ENCODE measurements at places on chromosomes 7 and 10. TPM values are rescaled to one million over a fixed set of nuclear protein-coding genes. Genes with fewer than 3 reads are reported as not detected.

DNA sequence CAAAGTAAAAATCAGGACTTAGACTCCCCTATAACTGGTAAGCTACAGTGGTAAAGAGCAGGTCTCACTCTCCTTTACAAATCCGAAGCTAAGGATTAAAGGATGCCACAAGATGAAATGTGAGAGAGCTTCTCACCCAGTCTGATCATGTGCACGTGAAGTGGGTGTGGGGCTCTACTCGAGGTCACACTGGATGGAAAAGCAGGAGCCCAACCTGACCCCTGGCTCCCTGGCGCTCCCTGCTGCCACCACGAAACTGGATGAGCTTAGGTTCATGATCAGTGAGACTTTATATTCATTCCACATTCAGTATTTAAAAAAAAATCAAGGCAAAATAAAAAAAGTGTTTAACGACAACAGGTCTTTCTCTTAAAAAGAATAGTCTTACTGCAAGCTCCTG lies 21.7 kb upstream of the FOXI2 start:
- no peak for DNase-seq

DNA sequence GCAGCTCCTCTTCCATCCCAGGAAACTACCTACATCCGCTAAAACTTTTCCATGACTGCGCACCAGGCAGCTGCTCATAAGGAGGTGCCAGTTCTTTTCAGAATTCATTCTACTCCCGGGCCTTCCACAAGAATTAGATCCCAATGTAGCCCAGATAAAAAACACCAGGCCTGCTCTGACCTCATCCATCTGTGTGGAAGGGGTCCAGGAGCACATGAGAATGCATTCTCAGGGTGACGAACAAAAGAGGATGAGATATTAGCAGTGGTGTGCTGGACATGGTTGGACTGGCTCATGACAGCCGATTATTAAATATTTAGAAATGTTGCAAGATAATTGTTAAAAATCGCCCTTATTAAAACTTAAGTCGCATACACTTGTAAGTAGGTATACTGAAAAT lies 43.2 kb upstream of the STEAP1B start:
- no peak for DNase-seq

DNA sequence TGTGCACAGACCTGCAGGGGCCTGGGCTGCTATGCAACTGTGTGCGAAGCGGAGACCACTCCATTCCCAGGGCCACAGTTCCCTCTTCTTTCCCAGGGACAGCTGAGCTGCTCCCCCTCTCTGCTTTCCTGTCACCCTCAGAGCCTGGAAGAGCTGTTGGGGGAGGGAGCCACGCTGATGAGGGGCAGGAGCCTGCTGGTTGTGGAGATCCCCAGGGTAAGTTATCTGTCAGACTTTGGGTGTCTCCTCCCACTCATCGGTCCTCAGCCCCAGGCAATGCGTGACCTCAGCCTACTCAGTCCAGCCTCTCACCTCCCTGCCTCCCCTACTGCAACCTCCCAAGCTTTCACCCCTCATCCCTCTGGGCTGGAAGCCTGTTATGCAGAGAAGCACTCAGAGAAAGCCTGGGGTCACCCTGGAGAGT lies 53.5 kb downstream of the ZNF467 start:
- no peak for DNase-seq

DNA sequence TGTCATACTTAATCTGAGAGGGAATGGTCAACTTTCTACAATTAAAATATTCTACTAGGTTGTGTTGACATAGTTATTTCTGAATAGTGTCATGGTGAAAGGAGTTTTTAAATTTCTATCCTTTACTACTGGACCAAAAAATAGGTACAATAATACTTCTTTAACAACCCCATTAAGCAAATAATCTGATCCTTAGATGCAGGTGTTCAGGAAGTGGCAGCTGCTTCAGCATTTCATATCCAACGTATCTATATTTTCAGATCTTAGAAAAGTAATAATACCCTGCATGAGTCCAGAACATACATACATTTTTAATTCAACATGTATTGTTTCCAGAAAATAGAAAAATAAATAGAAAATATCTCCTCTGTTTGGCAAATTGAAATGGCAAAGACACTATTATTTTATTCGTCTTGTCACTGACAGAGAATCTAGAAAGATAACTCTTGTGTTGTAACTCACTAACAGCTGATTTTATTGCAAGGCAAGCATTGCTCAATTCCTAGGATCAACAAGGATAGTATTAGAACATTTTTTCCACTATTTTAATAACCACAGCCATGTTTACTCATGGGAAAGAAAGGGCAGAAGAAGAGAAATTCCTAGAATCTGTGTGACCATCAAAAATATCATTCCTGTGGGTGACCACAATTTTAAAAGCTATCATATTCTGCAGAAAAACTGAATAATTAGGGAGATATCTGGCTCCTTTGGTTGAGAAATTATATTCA lies 159.3 kb upstream of the CNTNAP2 start:
- DNase-seq = no peak

GRCh38 chr7:116454377-116454776 lies 45.2 kb upstream of the CAV2 start:
- no peak for DNase-seq

DNA sequence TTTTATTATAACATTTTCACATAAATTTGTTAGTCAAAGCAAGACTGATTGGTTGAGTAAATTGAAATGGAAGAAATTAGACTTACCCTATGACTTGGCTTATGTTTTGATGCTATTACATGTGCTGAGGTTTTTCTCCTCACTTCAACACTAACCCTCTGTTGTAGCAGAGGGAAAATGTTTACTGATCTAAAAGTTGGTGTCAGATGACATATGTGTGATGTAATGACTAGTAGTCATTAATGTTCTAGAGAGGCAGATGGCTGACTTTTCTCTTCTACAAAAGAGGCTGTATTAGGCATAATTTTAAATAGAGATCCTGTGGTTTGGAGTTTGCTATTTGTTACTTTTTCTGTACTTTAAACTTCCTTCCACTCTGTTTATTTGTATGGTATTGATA lies 266.0 kb downstream of the BBS9 start:
- no peak for DNase-seq

DNA sequence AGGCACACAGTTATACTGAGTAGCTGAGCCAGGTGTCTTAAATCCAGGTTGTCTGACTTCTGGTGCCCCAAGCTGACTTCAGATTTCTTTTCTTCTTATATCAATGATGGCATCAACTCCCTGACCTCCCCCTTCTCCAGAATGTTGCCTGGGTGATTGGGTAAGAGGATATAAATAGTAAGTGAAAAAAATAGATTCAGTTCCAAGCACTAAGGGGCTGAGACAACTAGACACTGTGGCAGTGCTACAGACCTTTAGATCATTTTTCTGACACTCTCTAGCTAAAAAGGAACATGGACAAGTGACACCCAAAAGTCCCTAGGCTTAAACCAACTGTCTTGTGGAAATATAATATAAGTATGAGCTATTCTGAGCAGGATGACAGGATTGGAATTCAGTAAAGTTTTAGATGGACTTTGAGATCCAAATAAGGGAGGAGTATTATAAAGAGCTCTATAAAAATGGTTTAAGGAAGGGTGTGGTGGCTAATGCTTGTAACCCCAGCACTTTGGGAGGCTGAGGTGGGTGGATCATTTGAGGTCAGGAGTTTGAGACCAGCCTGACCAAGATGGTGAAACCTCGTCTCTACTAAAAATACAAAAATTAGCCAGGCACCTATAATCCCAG lies 589.1 kb upstream of the GALNT17 start:
- DNase-seq = no peak

DNA sequence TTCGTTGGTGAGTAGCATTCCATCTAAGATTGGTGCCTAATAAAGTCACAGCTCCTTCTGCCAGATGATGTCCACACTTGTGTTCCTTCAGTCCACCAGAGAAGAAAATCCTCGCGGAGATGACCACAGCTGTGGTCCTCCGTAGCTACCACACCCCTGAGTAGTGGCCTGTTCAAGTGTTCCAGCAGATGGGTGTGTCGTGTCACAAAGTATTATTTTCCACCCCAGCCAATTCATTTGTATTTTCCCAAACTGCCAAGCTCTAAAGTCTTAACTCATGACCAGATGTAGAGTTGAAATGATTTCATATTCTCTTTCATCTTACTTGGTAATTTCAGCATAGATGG lies 251.3 kb upstream of the TCF7L2 start:
- no peak for DNase-seq

- no peak for DNase-seq
Observed at GRCh38 chr10:118343549-118343948, 1.4 kb upstream of the FAM204A start.

GRCh38 chr10:130180416-130180815 lies 44.2 kb downstream of the GLRX3 start:
- no peak for DNase-seq

GRCh38 chr7:92670204-92670851 lies 80.1 kb upstream of the FAM133B start:
- DNase-seq = no peak

The CDK6 gene
- total RNA-seq = 23.0 TPM

The PRKAG2 gene
- 109 TPM for total RNA-seq

The PTF1A gene
- total RNA-seq = not detected

The MYL10 gene
- not detected for total RNA-seq

The TEX36 gene
- not detected for total RNA-seq
